ENCODE measurements at places on chromosomes 5 and 9. TPM values are rescaled to one million over a fixed set of nuclear protein-coding genes. Genes with fewer than 3 reads are reported as not detected.

GRCh38 chr9:137630679-137631078 is 11.9 kb downstream of the EHMT1 start:
- no peak for DNase-seq

- peak; percentile 74 for DNase-seq
These were observed 26.6 kb downstream of the PALM2AKAP2 start for GRCh38 chr9:109806506-109807115.

DNA sequence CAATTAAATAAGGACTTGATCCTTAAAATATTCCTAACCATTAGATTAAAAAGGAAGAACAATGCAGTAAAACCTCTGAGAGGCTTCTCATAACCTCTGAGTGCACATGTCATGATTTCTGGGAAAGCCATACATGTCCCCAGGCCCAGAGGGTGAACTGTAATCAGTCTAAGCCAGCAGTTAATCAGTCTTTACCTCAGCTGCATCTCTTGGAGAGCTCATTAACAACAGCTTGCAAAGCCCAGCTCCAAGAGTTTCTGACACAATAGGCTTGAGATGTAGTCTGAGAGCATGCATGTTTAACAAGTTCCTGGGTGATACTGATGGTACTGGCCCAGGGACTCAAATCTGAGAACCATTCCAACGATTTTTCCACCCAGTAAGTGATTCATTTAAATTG is 392.1 kb downstream of the DNAH5 start:
- no peak for DNase-seq

- DNase-seq, result no peak
These were observed 157.4 kb downstream of the RMI1 start for GRCh38 chr9:84137968-84138367.

DNA sequence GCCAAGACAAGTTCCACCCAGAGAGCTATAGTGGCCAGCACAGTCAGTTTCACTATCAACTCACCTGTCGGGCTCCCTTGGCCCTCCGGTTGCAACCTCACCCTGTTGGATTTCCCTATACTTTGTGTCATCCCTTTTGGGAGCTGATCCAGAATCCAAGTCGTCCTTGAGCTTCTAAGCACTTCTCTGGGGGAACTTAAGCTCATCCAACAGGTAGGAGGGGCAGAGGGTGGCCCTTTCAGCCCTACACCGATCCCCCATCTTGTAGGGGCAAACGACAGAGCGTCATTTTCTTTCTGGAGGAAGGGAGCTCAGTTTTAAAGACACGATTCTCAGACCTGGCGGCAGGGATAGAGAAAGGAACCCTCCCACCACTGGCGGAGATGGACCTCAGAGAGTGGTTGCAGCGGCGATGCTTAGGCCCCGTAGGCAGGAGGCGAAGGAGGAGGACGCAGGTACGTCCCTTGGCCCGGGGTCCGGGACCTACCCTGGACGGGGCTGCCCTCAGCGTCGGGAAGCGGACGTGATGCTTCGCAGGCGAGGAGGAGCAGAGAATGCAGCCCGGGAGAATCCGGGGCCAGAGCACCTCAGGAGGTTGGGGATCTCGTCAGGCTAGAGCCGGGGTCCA is 519 bp downstream of the ZER1 start:
- peak; percentile 7 for DNase-seq

GRCh38 chr9:78386348-78386747 is 89.4 kb downstream of the PSAT1 start:
- DNase-seq, result no peak

GRCh38 chr9:87109851-87110250 is 162.5 kb upstream of the GAS1 start:
- DNase-seq, result peak; percentile 28

The BHMT gene
- total RNA-seq, result not detected

The NXNL2 gene
- total RNA-seq, result 1.6 TPM

The GNA14 gene
- total RNA-seq, result 1.0 TPM

All from astrocyte (in vitro differentiated cells and primary cell).